ENCODE measurements at places on chromosomes 7 and 10.

GRCh38 chr7:67620216-67620933 is 623.7 kb downstream of the TYW1 start:
- no peak for DNase-seq

DNA sequence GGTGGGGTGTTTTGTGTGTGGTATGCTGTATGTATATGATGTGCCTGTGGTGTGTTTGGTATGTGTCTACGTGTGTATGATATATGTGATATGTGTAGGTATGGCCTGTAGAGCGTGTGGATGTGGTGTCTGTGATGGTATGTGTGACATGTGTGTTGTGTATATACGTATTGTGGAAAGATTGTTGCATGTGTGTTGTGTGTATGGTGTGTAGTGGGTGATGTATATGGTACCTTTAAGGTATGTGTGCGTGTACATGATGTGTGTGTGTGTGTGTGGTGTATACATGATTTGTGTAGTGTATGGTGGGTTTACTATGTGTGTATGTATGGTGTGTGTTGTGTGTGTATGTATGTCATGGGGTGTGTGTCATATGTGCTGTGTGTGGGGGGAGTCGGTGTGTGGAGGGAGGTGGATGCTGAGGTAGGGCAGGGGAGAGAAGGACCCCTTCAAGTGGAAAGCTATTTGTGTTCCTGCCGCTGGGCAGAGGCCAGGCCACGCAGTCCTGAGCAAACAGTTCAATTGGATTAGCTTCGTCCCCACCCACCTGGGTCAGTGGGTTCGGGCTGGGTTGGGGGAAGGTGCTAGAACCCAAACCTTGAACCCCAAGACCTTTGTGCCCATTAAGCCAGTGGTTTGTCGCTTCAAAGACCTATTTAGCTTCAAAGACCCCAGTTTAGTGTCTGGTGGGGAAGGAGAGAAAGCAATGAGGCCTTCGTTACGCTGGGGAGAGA is 1.9 kb upstream of the TRPV6 start:
- no peak for DNase-seq

DNA sequence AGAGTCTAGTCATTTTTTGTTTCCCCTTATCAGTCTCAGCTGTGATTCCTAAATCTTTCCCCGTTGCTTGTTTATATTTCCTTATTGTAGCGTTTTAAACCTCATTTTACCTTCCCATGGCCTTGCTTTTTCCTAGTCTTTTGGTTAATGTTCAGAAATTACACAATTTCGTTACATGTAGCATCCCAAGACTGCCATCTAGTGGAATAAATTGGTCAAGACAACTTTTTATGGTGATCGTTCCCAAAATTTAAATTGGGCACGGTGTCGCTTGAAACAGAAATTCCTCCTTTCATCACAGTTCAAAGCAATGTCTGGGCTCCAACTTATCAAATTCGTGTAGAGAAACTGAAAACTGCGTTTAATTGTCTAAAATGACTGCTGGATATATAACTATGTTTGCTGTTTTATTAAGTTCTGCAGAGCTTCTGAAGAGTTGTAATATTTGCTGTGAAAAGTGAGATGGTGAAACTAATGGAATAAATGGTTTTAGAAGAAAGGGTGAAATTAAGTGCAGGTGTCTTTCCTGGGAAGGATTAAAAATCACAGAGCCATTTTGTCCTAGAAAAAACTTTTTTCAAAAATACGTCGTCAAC is 370.2 kb downstream of the PHF14 start:
- no peak for DNase-seq

DNA sequence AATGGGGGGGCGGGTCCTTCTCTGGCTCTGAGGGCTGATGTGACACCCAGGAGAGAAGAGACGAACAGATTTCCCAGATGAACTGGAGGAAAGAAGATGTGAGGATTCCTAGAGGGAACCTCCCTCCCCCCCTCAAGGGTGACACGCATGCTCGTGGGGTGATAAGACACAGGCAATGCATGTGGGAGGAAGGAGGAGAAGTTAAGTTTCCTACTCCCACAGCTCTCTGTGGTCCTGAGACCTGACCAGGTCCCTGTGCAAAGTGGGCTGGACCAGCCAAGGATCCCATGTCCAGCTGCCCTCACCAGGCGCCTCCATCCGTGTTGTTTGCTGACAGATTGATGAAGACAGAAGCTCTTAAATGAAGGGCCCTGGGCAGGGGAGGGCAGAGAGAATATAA is 112.6 kb downstream of the SH3PXD2A start:
- DNase-seq, result no peak

DNA sequence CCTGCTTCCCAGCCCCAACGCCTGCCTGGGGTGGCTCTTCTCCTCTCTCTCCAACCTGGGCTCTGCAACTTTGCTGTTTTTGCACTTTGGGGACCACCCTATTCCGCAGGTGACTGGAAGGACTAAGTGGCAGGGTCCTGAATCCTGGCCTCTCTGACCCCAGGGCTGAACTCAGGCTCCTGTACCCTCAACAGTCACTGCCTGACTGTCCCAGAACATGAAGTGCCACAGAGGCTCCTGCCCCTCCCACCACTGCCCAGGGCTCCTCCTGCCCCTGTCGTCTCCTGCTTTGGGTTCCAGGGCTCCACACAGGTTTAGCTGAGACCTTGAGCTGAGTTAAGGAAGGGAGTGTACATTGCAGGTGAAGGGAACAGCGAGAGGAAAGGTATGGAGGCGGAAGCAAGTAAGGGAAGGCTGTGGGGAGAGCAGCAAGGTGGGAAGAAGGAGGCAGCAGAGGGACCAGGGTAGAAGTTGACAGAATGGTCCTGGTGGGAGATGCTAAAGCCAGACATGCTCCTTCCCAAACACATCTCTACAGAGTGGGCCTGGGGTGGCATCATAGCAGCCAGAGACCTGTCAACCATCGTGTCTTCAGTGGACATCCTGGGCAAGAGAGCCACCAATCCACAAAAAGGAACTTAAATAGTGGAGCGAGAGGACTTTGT is 5.7 kb upstream of the GRID1 start:
- no peak for DNase-seq

GRCh38 chr10:116699049-116699448 is 43.3 kb downstream of the HSPA12A start:
- DNase-seq, result no peak

GRCh38 chr7:18685971-18686370 is 190.4 kb downstream of the HDAC9 start:
- DNase-seq, result no peak

GRCh38 chr7:18521945-18522566 is 26.5 kb downstream of the HDAC9 start:
- no peak for DNase-seq

- no peak for DNase-seq
These were observed 132.0 kb downstream of the ST7 start for GRCh38 chr7:117085275-117085674.

DNA sequence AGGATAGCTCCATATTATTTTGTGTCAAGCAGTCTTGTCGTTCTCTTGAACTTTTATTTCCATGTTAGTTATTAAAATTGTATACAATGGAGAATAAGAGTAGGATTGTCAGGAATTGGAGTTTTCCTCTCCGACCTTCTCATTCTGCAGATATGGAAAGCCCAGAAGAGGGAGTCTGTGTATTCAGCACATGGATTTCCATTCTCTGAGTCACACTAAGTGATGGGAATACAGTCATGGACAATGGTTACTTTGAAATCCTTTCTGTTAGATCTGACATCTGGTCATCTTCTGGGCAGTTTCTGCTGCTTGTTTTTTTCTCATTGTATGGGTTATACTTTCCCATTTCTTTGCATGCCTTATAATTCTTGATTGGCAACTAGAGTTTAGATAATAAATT is 5.0 kb upstream of the TASOR2 start:
- no peak for DNase-seq

GRCh38 chr10:21317902-21318301 is 207.6 kb downstream of the SKIDA1 start:
- DNase-seq, result no peak

DNA sequence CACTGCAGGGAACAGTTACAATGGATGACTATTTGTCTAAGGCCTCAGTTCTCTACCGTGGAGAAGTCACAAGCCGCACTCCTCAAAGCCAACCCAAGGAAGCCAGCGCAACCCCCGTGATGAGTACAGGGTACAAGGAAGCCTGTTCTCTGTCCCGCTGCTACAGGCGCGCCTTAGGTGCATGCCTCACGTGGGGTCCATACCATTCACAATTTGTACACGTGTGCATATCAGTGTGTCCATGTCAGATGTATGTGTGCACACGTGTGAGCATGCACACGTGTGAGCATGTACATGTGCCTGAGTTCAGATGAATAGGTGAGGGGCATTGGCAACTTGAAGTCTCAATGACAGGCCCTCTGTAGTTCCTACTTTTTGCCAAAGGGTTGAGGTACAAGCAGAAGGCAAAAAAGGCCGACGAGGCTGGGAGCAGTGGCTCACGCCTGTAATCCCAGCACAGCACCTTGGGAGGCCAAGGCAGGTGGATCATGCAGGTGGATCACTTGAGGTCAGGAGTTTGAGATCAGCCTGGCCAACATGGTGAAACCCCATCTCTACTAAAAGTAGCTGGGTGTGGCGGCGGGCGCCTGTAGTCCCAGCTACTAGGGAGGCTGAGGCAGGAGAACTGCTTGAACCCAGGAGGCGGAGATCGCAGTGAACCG is 62.8 kb downstream of the CTBP2 start:
- DNase-seq, result no peak

Data from effector memory CD4-positive, alpha-beta T cell (primary cell).